ENCODE measurements at places on chromosomes 4 and X.

DNA sequence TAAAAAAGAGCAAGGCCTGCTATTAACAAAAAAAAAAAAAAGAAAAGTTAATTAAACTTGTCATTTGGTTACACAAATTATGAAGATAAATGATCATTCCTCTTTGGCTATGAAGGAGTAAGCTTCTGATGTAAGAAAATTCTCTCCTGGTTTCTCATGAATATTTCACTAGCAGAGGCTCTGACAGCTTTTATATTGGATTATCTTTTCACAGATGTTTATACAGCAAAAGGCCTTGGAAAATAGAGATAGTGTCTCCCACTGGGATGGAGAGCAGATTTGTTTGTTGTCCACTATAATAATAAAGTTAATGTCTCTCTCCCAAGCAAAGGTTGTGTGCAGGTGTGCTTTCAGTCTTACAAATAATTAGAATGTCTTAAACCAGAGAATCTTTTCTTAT, 40.7 kb upstream of the PDGFC start:
- DNase-seq, result no peak

- no peak for DNase-seq
Measured at GRCh38 chrX:97705936-97706335, 822.2 kb downstream of the RPA4 start.

- no peak for DNase-seq
Measured at GRCh38 chrX:31449081-31449480, 377.2 kb upstream of the FTHL17 start.

- no peak for DNase-seq
Measured at GRCh38 chr4:38923746-38924145, 56.1 kb downstream of the FAM114A1 start.

DNA sequence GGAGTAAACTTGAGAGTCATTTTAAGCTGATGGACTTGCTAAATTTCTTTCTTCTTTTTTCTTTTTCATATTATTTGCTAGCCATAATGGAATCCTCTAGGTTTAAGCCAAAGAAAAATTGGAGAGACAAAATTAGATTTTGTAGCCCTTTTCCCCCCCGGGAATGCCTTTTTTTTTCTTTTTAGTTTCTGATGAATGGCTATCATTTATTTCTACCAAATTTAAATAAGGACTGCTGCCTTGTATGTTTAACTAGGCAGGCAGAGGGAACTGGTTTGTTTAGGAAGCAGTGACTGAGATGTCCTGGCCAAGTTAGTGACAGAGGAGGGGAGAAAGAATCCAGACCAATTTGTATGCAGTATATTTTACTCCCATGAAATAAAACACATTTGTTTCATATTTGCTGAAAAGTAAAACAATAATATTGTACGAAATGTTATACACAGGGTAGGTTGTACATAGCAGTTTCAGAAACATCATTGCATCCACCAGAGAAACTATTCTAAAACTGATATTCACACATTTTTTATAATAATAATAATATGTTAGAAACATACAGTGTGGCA, 5.7 kb downstream of the PITX2 start:
- no peak for DNase-seq

DNA sequence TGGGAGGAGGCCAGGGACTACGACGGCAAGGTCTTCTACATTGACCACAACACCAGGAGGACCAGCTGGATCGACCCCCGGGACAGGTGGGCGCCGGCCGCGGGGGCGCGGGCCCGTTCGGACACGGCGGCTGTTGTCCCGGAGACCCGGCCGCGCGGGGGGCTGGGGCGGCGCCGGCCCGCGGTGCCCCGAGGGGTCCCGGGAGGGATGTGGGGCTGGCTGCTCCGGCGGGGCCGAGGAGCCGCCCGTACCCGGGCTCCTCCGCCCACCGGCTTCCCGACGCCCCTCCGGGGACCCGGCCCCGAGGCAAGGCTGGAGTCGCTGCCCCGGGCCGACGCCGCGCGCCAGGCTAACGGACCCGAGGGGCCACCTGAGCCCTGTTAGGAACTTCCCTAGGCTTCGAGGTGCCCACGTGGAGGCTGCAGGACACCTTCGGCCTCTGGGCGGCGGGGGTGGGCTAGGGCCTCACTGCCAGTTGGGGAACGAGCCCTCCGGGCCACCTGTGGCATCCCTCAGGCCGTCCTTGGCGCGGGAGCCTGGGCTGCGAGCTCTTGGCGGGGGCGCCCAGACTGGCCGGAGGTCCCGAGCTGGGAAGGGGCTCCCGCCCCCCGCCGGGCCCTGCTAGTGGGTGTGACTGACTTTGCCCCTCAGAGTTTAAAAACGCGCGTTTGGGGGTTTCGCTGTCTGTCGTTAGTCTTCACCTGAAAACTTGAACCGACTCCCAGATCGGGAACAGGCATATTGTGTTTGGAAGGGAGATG, 660 bp downstream of the WWC2 start:
- no peak for DNase-seq

DNA sequence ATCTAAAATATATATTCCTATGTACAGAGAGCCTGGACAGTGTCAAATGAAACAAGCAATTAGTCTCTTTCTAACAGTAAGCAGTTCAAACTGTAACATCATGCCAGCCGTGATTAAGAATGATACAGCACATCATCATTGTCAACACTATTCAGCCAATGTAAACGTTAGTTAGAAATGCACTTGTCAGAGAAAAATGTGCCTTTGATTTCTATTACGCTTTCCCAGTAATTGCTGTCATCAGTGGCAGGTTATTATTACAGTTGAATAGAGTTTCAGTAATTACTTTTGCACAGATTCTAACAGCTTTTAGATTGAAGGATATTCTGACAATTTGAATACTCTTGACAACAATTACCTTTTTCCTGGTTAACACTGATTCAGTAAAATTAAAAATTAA, 1007.1 kb downstream of the SH3BGRL start:
- no peak for DNase-seq

- DNase-seq, result no peak
Measured at GRCh38 chrX:120315776-120316175, 4.5 kb upstream of the TMEM255A start.

GRCh38 chr4:150578745-150579501, 3.0 kb upstream of the MAB21L2 start:
- DNase-seq, result no peak

DNA sequence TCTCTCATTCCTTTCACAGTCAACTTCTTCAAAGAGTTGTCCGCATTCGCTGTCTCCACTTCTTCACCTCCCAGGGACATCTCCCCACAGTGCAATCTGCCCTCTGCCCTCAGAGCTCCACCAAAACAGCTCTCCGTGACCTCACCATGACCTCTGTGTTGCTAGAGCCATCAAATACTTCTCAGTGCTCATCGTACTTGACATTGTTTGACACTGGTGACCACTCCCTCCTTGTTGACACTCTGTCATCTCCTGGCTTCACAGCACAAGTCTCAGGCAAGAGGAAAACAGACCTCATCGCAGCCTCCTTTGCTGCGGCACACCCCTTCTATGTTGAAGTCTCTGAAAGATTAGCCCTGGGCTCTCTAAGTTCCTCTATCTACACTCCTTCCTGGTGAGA, 90.5 kb upstream of the CCDC160 start:
- no peak for DNase-seq

DNA sequence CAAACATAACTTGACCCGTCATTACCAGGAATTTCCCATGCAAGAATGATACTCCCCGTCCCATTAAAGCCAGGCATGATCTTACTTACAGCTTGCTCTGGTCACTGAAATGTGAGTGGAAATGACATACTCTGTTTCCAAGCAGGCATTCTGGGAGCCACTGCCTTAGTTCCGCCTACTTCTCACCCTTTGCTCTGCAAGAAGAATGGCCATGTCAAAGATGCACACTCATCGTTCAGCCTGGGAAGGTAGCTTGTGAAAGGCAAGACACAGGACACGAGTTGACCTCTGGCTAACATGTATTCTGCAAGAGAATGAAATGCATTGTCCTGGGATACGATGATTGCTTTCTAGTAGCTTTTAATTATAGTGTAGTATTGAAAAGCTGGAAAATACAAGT, 1144.4 kb downstream of the NLGN4X start:
- no peak for DNase-seq

- no peak for DNase-seq
Measured at GRCh38 chrX:118522230-118522926, 26.8 kb downstream of the DOCK11 start.

DNA sequence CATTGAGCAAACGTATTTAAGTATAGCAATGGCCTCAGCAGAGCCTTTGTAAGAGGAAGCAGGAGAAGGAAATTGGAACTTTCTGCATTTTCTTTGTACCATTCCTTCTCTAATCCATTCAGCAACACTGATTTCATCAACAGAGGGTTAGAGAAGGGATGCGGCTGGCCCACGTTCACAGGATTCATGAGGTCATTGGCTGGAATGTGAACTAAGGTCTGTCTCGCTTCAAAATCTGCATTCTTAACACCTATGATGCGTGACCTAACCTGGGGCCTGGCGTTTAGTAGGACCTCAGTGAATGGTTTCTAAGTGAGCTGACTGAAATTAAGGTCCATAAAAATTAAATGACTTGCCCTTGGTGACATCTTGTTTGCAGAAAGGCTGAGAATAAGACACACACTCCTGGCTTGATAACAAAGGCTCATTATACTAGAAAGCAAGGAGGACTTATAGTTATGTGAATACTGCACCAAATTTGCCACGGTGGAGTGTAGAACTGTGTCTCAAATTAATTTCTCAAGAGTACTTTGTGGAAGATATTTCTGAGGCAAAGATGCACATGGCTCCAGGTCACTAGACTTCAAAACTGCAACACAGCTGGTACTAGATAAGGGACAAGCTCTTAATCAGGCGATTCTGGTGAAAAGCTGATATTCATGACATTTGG, 25.4 kb downstream of the FGFBP1 start:
- DNase-seq, result no peak

DNA sequence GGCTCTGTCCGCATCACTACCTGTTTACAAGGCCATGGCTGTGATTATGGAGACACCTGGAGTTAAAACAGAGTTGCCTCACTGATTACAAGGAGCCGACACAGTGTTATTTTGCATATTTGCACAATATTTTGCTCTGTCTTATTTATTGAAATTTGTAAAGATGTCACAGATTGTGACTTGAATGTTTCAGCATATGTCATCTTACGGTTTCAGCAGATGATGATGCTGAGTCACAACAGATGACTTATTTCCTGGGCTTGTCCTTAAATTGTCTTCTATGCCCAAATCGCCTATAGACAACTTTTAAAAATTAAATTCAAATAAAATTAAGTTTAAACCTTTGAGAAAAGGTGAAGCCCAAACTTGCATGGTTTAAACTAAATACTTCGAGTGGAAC, 87.1 kb upstream of the INPP4B start:
- DNase-seq, result no peak

GRCh38 chr4:169256101-169256612, 14.6 kb downstream of the SH3RF1 start:
- DNase-seq, result no peak

- DNase-seq, result no peak
Measured at GRCh38 chrX:79556800-79557199, 189.7 kb upstream of the ITM2A start.

GRCh38 chr4:61451935-61452334, 251.8 kb downstream of the ADGRL3 start:
- no peak for DNase-seq

GRCh38 chr4:57233386-57233785, 123.2 kb upstream of the IGFBP7 start:
- DNase-seq, result no peak

DNA sequence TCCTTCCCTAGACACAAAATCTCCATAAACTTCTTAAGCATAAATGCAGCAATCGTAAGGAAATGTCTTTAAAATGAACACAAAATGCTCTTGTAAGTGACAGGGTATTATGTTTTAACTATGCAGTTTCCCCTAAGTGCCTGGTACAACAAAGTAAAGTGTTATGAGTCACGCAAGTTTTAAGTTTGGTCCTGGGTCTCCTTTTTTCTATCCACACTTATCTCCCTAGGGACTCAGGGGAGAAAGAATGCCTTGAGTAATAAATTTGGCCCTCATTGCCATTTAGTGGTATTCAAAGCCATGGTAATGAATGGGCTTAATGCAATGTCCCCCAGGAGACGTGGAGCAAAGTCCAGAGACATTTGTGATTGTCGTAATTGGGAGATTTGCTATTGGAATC, 149.1 kb downstream of the MAGEB17 start:
- no peak for DNase-seq

- no peak for DNase-seq
Measured at GRCh38 chr4:155599085-155599484, 67.6 kb upstream of the GUCY1A1 start.

- DNase-seq, result no peak
Measured at GRCh38 chr4:85556283-85556682, 81.3 kb downstream of the ARHGAP24 start.

DNA sequence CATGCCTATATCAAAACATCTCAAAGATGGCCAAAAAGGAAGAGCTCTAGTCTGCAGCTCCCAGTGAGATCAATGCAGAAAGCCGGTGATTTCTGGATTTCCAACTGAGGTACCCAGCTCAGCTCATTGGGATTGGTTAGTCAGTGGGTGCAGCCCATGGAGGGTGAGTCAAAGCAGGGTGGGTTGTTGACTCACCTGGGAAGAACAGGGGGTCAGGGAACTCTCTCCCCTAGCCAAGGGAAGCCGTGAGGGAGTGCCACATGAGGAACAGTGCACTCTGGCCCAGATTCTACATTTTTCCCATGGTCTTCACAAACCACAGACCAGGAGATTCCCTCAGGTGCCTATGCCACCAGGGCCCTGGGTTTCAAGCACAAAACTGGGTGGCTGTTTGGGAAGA, 57.3 kb upstream of the FGF16 start:
- DNase-seq, result no peak

GRCh38 chr4:176526704-176527103, 206.9 kb downstream of the SPCS3 start:
- no peak for DNase-seq

- no peak for DNase-seq
Measured at GRCh38 chr4:185872747-185873380, 60.9 kb upstream of the SORBS2 start.

- DNase-seq, result no peak
Measured at GRCh38 chr4:118834070-118834469, 1.9 kb downstream of the SEC24D start.

DNA sequence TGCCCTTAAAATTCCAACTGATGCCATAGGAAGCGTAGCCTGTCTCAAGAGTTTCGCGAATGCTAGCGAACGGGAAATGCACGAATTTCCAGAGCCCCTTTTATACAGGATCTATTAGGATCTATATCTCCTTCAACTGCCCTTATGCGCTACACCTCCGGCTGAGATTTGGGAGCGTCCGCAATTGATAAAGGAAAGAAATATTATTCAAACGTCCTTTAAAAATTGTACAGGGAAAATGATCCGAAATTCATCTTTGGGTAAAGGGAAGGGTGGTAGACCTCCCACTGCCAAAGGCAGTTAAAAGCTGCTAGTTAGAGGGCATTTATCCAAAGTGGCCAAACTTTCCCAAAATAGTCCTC, 609 bp downstream of the NR3C2 start:
- DNase-seq, result no peak

- no peak for DNase-seq
Measured at GRCh38 chrX:1182211-1182610, 30.2 kb downstream of the CRLF2 start.

DNA sequence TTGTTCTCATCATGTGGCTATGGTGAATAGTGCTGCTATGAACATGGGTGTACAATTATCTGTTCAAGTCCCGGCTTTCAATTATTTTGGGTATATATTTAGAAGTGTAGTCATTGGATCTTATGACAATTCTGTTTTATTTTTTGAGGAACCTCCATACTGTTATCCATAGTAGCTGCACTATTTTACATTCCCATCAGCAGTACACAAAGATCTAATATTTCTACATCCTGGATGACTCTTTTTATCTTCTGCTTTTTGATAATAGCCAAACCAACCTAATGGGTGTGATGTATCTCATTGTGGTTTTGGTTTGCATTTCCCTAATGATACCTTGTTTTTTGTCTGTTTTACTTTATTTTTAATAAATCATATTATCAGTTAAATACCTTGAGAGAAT, 12.9 kb upstream of the IL13RA1 start:
- no peak for DNase-seq

GRCh38 chr4:39706334-39706733, 8.4 kb downstream of the UBE2K start:
- DNase-seq, result no peak
